NCI-H1105 treated with DMSO at 0.1 percent for 48 hours (cell line): ENCODE measurements at places on chromosomes 7 and 10.

- peak; percentile 20 for DNase-seq
These were observed 42.7 kb downstream of the LAMB1 start for GRCh38 chr7:107960272-107960671.

DNA sequence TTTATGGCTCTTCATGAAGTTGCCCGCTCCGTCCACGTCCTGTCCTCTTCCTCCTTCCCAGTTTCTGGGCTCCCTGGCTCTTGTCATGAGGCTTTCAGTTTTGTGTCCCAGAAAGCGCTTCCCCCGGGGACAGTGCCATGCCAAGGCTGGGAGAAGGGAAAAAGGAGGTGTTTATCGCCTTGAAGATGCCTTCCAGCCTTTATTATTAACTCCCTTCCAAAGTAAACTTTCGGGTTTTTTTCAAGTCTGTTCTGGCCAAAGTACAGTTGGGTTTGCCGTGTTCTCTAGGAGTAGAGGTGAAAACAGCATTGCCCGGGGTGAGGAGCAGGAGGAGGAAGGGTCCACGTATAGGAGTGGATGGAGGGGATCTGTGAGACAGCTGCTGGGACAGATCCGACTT is 117.2 kb downstream of the CUX1 start:
- no peak for DNase-seq

DNA sequence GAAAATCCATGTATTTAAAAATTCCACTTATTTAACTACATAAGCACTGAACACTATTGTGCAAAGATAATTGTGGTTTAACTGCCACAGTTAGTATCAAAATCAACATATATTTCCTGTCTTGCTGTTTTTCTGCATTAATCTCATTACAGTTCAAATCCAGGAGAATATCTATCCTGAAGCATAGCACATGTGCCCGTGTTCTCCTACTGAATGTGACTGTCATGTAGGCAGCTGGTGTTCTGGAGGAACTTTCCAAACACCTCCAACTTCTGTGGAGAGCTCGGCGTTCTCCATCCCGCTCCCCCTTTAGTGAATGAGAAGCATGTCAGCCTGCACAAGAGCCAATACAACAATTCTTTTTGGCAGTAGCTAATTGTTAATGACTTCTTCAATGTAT is 76.4 kb upstream of the IKZF1 start:
- no peak for DNase-seq

DNA sequence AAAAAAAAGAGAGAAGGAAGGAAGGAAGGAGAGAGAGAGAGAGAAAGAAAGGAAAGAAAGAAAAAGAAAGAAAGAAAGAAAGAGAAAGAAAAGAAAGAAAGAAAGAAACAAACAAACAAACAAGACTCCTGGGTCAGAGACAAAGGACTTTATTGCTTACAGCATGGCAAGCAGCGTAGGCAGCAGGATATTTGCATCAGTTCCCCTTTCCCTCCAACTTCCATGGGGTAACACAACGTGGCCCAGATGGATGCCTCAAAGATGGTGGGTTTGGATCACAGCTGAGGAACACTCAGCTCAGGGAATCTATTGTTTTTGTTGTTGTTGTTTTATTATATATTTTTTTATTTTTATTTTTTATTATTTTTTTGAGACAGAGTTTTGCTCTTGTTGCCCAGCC is 128.5 kb upstream of the VKORC1L1 start:
- DNase-seq: no peak

GRCh38 chr7:38656968-38657367 is 25.8 kb upstream of the AMPH start:
- peak; percentile 9 for DNase-seq

DNA sequence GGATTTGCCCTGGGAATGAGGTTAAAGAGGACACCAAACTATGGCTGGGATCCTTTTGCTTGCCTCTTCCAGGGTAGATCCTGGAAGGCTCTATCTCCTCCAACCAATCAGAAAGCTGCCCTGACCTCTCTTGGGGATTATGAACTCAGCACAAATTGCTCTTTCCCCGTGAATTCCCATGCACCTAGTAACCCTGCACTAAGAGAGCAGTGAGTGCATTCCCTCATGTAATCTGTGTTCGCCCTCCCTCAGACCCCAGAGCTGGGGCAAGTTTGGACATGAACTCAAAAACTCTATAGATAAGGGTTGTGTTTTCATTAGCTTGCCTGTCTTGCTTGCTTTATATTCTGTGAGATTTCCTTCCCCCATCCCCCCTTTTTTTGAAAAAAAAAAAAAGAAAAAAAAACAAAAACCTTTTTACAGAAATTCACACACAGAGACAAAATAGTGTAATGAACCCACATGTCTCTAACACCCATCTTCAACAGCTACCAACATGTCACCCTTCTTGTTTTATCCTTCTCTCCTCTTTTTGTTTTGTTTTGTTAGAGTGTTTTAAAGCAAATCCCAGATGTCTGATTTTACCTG is 225.5 kb upstream of the TCF7L2 start:
- no peak for DNase-seq

GRCh38 chr7:24135003-24135817 is 148.8 kb upstream of the NPY start:
- no peak for DNase-seq

- DNase-seq: no peak
These were observed 18.9 kb downstream of the LOXL4 start for GRCh38 chr10:98249134-98249533.

DNA sequence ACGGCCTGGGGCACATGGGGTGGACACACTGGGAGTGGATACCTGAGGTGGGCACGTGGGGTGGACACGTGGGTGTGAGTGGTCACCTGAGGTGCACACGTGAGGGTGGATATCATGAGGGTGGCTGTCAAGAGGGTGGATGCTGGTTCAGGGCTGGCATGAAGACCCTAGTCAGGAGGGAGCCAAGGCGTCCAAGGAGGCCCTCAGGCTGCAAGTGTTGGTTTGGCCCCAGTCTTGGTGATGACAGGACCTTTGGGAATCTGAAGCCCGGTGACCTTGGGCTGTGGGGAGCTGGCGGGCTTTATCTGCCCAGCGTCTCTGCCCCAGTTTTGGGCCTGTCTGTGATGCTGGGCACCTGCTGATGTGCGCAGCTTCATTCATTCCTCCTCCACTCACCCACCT is 24.9 kb upstream of the PFKFB3 start:
- DNase-seq: no peak

DNA sequence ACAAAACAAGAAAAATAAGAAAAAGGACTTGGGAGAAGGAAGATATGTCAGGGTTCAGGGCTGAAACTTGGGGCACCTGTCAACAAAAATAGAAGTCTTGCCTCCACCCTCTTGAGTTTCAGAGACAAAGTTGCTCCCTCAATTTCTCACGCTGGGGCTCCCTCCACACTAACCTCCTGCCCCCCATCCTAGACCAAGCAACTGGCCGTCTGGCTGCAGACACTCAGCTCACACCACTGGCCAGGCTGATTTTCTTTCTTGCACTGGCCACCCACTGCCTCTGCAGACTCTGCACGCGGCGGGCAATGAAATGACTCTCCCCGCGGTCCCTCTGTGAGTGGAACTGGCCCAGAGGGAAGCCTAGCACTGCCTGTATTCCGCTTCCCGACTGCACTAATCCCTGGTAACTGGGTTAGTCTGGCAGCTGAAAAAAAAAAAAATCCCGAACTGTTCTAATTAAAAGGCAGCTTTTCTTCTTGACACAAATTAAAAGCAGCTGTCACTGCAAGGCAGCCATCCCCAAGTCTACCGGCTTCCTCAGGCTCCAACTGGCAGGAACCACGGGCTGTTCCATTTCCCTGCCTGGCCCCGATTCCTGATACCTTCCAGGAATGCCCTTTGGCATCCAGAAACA is 83.5 kb downstream of the SPDYE5 start:
- DNase-seq: no peak

GRCh38 chr10:78645169-78645686 is 423.5 kb upstream of the ZMIZ1 start:
- no peak for DNase-seq

DNA sequence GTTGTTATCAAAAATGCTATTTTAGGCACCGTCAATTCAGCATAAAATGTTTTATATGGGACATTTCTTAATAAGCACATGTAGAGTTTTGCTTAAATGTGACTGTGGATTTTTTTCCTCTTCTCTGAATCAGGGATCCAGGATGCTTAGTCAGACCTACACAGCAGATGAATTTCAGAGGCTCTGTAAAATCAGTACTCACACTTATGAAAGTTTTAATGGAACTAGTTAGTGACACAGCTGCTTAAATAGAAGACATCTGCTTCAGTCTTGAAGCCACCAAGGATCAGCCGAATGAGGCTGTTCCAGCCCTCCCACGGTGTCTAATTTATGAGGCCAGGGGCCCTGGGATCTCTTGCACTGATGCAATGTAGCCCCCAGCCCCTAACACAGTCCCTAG is 136.0 kb downstream of the MYOF start:
- no peak for DNase-seq

GRCh38 chr7:139153832-139154231 is 44.3 kb upstream of the ZC3HAV1 start:
- DNase-seq: no peak

GRCh38 chr7:106866298-106867281 is 1.5 kb downstream of the PIK3CG start:
- DNase-seq: no peak

- no peak for DNase-seq
These were observed 11.7 kb upstream of the CACNA2D1 start for GRCh38 chr7:82455295-82455694.

DNA sequence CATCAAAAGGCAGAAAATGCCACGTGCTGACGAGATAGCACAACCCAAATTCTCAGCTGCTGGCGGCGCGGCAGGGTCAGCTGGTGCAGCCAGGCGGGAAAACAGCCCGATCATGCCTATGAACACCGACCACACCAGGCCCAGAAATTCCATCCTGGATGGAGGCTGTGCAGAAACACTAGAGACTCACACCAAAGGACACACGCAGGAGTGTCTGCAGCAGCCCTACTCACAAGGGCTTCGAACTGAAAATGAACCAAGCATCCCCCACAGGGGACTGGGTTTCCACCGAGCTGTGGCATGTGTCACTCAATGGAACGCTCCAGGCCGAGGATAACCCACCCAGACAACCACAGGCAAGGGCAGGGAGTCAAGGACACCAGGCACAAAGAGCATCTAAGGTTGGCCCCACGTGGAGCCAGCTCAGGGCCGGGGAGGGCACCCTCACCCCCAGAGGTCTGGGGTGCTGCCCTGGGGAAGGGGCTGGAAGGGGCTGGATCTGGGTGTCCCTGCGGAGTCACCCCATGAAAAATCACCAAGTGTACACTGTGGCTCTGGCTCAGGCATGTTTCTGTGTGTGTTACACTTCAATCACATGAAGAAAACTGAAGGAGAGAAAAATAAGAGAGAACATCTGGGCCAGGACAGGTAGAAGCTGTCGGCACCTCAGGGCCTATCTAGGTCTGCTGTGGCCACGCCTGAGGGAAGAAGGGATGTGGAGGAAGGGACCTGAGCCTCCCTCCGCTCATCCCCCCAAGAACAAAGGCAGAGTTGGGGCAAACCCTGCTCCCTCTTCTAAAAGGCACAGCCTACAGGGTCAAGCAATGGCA is 33.0 kb downstream of the RASGEF1A start:
- DNase-seq: no peak

GRCh38 chr7:119175911-119176627 is 951.6 kb downstream of the ANKRD7 start:
- DNase-seq: peak; percentile 70

GRCh38 chr10:84227810-84228209 is 2.5 kb upstream of the LRIT2 start:
- no peak for DNase-seq

DNA sequence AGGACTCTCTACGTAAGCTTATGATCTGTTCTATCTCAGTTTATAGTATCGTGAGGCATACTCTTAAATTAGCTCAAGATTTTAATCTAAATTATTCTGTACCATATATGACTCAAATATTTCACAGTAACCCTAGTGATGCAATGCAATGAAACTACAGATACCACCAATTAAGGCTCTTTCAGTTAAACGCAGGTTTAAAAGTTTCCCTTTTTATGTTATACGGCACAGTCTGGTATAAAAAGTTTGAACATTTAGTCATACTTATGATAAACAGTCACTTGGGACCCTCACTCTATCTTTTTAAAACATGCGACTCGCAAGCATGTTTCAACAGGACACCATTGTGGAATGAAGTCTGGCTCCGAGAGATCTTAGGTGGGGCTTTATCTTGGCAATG is 107.2 kb downstream of the CDK6 start:
- no peak for DNase-seq

GRCh38 chr10:4492202-4492601 is 333.8 kb upstream of the AKR1E2 start:
- DNase-seq: no peak
